Stimulated activated CD4-positive, alpha-beta T cell treated with anti-CD3 and anti-CD28 coated beads, Interleukin-4, amount 100 ng/mL, for 1 hour (primary cell): ENCODE measurements at places on chromosomes 4 and X.

DNA sequence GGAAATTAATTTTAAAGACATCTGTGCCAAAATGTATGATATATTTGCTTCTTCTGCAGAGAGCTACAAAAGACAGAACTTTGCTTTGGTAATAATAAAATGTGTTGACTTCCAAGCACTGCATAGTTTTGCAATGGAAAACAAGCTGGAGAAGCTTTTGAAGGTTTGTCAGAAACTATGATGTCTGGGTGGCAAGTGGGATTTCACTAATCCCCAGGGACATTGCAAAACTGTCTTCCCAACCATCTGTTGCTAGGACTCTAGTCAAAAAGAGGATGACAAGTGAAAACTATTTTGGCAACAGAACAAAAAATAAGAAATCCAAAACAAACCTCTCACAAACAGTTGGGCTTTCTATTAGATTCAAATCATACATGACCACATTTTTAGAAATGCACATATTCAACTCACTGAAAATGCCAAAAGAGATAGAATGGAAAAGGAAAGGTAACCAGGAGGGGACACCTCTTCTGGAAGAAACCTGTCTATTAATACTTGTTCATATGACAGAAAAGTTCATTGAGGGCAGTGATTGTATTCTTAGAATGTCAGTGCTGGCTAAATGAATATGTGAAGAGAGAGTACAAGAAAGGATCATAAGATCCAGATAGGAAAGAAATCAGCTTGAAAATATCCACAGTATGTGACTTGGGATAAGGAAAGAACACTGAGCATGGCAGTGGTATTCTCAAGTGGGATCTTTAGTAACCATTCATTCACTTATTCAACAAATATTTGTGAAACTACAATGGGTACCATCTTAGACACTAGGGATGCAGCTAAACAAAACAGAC, 228.0 kb downstream of the RASL11B start:
- DNase-seq = no peak

DNA sequence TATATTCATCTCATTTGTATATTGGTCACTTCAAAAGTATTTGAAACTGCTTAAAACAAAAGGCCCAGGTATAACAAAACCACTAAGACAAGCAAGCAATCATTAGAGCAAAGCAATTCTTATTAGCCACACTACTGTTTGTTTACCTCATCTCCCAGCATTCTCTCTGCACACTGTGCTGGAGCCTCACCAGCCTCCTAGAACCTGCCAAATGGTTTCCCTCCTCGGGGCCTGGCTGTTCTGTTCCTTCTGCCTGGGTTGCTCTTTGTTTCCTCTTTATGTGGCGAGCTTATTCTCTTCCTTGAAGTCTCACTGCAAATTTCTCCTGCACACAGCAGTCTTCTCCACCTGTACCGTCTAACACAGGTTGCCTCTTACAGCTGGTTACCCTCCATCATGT, 67.5 kb upstream of the MND1 start:
- no peak for DNase-seq

DNA sequence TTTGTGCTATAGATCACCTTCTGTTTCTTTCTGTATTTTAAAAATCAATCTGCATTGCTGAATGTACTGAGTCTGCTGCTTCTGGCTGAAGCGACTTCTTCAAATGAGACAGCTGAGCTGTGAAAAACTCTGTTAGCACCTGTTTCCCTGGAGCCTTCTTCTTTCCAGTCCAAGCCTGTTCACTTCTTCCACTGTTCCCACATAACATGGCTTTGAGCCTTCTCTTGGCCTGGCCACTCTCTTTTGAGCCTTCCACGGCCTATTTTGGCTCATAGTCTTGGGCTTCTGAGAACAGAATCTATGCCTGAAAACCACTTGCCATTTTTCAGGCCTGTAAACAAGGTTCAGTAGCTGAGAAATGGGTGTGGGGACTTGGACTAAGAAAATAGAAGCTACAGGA, 132.9 kb upstream of the IGFBP7 start:
- DNase-seq = no peak

GRCh38 chr4:93092765-93093164, 735.8 kb upstream of the ATOH1 start:
- DNase-seq = no peak

GRCh38 chr4:134297765-134298164, 96.2 kb upstream of the PABPC4L start:
- DNase-seq = no peak

GRCh38 chrX:24485976-24486680, 21.0 kb downstream of the PDK3 start:
- no peak for DNase-seq

DNA sequence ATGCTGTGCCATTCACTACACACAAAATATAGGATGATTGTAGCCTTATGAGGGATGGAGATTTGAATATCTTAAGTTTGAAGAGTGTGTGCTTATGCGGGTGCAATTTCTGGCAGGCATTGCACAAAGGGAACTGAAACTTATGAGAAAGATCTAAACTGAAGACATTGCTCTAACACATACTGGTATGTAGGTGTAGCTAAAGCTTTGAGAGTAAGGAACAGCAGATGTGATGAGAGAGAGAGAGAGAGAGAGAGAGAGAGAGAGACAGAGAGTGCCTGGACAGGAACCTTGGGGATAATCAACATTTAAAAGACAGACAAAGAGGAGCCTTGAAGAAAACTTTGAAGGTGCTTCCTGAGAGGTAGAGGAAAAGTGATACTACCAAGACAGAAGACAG, 379.7 kb downstream of the SPRY1 start:
- no peak for DNase-seq

DNA sequence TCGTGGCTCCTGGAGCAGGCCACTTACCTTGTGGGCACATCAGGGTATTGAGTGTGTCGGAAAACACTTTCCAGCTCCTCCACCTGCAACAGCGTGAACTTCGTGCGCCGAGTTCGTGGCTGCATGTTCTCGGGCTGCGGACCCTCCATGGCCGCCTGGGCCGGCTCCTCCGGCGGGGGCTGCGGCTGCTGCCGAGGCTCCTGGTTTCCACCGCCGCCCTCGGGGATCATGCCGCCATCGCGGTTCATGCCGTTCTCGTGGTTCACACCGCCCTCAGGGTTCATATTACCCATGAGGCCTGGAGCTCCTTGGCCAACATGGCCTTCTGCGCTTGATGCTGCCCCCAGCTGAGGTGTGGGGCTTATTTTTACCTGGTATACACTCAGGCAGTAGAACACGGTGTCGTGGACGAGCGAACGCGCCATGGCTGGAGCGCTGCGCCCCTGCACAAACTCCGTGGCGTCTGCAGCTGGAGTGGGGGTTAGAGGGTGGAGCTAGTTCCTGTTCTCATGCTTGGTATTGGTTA, at the start of gene RHOXF1:
TSS of gene RHOXF1 (minus strand) at position 476 of the 526 bp plus-strand sequence. CDS start at position 425, 51 bp downstream.
- no peak for DNase-seq

DNA sequence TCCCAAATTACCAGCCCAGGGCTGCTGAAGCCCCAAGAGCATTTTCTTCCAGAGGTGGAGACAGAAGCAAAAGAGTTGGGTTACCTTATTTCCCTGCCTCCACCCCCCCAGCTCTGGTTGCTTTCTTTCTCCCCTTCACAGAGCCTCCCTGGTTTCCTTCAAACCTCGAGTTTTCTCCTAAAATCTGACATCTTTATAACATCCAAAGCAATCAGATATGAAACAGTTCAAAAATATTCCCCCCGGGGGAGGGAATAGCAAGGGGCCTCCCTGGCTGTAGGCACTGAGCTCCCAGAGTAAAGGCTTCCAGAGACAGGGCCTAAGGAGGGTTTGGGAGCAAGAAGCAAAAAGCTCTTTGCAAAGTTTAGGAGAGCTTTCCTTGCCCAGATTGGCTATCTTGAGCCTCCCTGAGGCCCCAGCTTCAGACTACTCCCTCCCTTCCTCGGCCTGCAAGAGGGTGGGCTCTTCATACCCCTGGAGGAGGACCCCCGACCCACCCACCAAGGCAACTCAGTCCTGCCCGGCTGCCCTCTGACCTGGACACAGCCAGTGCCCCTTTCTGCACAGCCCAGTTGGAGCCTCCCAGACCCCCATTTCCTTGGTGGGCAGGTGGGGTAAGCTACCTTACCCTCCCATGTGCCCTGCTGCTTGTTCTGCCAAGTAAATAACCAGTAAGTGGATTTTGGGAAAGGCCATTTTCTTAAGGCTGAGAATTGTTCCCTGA, 7.6 kb downstream of the MAMLD1 start:
- DNase-seq = no peak

- no peak for DNase-seq
Observed at GRCh38 chr4:184115399-184115798, 102.3 kb downstream of the ENPP6 start.

GRCh38 chrX:154051201-154051810, 31.6 kb upstream of the IRAK1 start:
- DNase-seq = peak; percentile 69

DNA sequence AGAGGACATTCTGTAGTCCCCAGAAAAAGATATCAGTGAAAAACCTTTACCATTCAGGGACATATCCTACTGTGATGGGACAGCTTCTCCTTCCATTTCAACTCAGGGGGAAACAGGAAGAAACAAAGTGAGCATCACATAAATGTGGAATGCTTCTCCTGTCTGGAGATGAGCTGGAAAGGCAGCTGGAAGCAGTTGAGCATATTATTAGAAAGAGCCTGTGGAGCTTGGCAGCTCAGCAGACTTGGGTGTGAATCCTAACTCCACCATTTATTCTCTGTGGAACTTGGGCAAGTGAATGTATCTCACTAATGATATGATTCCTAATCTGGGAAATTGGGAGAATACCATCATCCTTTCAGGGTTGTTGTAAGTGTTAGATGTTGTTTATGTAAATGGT, 232.1 kb upstream of the F9 start:
- no peak for DNase-seq

GRCh38 chr4:40587351-40587750, 42.3 kb downstream of the RBM47 start:
- no peak for DNase-seq

DNA sequence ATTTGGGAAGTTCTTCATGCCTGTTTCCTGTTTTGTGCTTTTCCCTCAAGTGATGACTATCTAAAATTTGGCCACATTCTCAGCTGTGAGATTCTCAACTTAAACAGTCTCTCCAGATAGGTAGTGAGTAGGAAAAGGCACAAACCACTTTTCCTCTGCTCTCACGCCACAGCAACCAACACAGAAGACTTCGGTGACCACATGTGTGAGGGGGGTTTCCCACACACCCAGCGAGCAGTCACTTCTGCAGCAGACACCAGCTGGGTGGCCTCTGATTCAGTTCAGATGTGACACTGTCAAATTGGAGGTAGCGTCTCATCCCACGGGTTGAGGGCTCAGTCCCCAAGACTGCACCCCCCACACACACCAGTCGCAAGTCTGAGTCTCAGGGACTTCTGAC, 25.1 kb upstream of the CLDN34 start:
- DNase-seq = peak; percentile 52
